ENCODE measurements at places on chromosomes 5 and 9.

DNA sequence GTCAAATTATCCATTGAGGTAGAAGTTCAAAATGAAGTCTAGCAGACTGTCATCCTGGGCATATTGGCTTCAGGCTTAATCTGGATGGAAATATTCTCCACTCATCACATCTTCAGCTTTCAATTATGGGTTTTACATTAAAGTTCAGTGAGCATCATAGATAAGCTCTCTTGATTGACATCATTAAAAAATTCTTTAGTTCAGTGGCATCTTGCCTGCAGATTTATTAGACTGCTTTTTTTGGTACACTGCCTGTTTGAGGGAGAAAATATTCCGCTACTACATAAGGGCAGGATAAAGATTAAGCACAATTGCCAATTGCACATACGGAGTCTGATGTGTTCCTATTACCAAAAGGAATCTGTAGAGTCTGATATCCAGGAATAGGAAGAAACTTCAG lies 2353.8 kb downstream of the MAT2B start:
- DNase-seq, result no peak

- DNase-seq, result no peak
Observed at GRCh38 chr5:178201927-178202235, 2.5 kb upstream of the HNRNPAB start.

GRCh38 chr5:168848569-168848968 lies 269.4 kb upstream of the PANK3 start:
- no peak for DNase-seq

DNA sequence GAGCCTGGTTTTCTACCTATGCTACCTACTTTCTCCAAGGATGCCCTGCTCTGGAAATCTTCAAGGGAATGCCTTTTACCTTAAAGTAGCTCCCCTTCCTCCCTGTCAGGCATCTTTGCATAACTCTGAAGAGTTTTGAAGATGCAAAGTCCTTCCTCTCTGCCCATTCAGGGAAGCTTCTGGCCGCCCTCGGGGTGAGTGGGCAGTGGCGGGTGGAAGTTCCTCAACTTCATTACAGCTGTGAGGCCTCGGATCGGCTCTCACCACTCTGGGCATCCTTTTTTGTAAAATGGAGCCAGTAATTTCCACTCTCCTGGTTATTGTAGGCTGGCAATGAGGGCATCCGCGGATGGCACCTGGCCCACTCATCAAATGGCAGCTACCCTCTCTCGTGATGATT lies 31.7 kb upstream of the STXBP1 start:
- DNase-seq, result no peak

DNA sequence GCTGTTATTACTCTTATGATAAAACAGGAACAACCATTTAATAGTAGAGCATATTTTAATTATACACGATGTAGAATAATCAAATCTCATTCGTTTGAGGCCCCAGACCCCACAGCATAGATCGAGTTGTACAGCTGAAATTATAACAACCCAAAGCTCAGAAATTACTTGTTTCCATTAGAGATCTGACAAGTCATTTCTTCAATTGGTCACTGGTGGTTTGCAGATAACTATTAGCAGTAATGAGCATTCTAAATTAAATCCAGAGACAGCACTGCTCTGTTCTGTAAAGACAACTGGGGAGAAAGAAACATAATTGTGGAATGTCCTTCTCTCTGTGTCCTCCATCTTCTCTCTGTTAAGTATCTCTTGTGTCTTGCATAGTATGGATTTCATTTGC lies 12.9 kb downstream of the CDK5RAP2 start:
- no peak for DNase-seq

GRCh38 chr5:122967085-122967484 lies 69.4 kb downstream of the PPIC start:
- no peak for DNase-seq

DNA sequence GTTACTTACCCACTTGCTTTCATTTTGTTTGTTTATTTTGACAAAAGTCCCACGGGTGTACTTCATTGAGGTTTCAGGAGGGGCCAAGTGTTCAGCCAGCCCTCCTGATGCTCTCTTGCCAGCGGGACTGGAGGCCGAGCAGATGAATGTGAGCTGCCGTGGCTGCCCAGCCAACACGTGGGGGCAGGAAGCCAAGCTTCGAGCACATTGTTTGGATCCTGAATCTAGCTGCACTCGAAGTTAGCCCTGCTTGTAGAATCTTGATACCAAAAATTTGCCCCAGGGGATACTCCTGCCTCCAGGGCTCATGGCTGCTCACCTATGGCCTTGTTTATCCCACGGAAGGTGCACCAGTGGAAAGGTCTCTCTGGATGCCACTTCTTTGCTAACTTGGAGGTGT lies 49.3 kb downstream of the RASGEF1C start:
- DNase-seq, result peak; percentile 46

Measured in cerebellar nuclear complex (tissue), 1 donor.